ENCODE measurements at places on chromosomes 16 and 17.

DNA sequence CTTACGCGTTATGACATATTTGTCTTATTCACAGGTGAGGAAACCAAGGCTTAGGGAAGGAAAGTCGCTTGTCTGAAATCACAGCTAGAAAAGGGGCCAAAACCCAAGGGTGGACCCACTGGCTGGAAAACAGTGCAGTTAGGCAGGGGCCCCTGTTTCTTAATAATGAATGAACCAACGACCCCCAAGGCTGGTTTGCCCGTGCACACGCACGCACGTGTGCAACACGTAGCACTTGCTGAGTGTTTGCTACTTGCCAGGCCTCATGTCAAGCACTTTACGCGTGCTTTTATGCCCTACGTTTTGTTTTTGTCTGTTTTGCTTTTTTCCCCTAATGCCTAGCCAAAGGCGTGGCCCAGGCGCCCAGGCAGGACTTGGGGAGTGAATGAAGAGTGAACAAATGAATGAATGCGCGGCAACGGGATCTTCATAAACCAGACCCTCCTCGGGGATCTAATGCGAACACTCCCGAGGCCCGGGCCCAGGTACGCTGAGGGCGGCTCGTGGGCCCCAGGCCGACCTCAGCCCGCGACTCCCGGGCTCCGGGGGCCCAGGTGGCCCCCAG lies 571 bp upstream of the USP10 start:
- peak; percentile 14 for DNase-seq

DNA sequence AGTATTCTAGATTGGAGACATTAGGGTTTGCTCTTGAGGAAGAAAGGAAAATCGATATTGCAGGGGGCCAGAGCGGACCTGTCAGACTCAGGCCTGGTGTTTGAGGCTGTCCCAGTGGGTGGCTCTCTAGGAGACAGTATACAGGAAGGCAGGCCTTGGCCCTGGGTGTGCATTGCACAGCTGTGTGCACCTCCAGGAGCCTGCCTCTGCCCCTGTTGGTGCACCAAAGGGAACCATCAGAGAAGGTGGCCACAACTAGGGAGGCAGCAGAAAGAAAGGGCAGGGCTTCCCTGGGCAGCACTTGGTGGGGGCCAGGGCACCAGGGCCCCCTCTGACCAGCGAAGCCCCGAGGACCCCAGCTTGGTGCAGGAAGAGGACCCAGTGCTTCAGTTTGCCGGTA lies 188.0 kb downstream of the NTN1 start:
- DNase-seq = no peak

DNA sequence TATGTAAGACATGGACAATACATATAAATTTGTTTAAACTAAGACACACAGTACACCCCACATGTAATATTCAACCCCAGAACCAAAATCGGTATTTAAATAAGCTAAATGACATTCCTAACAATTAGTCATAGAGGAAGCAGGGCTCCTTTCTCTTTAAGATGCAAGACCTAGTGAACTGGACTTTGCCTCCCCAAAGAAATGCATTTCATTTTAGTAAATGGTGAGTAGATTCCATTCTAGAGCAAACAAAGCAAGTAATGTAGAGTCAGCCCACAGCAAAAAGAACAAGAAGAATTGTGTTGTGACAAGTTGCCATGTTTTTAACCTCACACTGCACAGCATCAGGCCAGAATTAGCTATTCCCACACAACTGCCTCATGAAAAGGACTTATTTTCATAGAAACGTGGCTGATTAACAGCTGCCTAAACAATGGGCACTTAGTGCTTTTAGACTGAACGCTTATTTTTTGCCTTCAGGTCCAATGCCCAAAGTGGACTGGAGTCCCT lies 14.4 kb downstream of the DNAJC7 start:
- DNase-seq = no peak

- peak; percentile 67 for DNase-seq
Measured at GRCh38 chr16:23435500-23435899, 17.5 kb downstream of the COG7 start.

DNA sequence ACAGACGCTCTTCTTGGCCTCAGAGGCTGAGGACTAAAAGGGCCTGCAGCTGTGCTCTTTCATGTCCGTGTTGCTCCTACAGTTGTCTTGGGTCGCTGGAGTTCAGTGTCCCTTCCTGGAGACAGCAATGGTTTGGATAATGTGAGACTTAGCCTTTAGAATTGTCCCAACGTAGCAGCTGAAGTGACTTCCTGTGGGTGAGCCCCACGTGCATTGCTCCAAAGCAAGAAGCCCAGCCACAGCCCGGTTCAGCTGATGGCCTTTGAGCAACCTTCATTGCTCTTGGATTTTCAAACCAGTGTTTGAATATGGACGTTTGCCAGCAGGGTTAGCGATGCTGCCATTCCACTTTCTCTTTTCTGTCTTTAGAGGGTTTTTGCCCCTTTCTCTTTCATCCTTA lies 19.7 kb downstream of the TMEM11 start:
- no peak for DNase-seq

DNA sequence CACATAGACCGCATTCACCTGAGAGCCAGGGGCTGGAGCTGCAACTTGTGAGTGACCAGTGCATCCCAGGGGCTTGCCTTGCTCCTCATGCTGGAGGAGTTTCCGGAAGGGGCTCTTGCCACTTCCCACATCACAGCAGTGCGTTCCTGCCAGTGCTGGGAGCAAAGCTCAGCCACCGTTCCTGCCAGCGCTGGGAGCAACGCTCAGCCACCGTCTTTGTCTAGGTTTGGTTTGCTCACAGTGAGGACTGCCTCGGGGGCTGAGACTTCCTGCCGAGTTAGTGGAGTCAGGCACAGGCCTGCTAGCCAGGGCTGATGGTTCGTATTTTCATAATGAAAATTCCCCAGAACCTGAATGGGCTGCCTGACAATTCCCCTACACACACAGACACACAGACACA lies 5.4 kb upstream of the CHRNE start:
- DNase-seq = no peak

DNA sequence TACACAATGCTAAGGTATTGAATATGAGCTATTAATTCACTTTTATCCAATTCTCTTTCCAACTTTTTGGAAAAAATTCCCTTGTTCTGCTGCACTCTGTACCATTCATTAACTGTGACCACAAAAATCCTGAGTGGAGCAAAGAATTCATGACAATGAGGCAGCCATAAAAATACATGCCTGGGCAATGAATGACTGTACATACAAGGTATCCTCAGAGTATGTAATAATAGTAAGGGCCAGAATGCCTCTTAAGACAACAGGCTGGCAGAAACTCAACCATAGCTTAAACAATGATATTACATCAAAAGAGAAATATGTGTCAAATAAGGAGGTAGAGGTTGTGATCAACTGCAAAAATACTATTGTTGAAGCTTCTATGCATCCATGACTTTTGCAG lies 74.7 kb upstream of the CA10 start:
- DNase-seq = no peak

GRCh38 chr17:17937201-17937853 lies 34.9 kb downstream of the TOM1L2 start:
- DNase-seq = no peak

DNA sequence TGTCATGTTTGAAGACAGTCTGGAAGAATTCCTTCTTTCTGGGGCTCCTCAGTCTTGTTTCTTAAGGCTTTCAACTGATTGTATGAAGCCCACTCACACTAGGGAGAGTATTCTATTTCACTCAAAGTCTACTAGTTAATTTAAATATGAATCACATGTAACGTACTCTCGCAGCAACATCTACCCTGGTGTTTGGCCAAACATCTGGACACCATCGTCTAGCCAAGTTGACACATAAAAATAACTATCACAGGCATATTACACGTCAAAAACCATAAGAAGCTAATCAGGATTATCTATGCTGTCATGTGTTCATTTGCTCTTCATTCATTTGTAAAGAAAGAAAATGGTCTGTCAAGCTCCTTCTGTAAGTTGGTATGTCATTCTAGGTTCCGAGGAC lies 787.4 kb downstream of the KCNJ2 start:
- DNase-seq = no peak

GRCh38 chr17:80898716-80899115 lies 92.9 kb upstream of the CHMP6 start:
- no peak for DNase-seq

DNA sequence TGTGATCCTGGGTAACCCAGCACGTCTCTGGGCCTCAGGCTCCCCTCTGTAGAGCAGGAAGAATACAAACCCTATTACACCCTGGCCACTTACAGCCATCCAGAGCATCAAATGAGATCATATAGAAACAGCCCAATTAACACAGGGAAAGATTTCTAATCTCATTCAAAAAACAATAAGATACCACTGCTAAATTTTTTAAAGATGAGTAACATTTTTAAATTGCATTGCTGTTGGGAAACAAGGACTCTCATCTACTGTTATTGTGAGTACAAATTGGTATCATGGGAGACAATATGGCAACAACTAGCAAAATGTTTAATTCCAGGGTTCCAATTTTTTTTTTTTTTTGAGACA lies 41.1 kb downstream of the SRL start:
- no peak for DNase-seq

- DNase-seq = peak; percentile 7
Measured at GRCh38 chr16:82368041-82368440, 198.0 kb upstream of the MPHOSPH6 start.

DNA sequence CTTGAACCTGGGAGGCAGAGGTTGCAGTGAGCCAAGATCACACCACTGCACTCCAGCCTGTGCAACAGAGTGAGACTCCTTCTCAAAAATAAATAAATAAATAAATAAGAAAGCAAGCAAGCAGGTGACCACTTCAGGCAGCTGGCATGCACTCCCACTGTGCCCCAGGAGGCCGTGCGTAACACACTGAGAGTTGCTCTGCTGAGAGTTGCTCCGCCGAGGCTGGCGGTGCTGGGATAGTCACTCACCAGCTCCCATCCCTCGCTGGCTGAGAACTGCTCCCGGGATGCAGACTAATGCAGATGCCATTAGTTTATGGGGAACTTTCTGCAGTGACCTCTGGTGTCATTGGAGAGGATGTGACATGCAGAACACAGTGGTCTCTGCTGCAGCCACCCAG lies 105.7 kb upstream of the PLCG2 start:
- no peak for DNase-seq

DNA sequence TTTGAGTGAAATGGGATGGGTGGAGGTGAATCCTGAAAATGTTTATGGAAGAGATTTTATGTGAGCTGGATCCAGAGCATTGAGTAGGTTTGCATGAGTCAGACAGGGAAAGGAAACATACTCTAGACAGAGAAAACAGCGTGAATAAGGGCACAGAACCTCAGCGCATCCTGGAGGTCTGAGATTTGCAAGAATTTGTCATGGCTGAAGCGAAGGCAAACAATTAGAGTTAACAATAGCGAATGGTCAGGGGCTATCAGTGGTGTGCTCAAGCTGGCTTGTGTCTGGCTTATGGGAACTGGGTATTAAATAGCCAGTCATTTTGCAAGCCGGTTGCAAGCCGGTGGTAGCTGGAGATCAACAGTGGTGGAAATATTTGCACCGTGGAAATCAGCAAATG lies 36.4 kb downstream of the MAP2K6 start:
- DNase-seq = no peak

- DNase-seq = no peak
Measured at GRCh38 chr17:74380086-74380958, 13.0 kb downstream of the GPR142 start.

DNA sequence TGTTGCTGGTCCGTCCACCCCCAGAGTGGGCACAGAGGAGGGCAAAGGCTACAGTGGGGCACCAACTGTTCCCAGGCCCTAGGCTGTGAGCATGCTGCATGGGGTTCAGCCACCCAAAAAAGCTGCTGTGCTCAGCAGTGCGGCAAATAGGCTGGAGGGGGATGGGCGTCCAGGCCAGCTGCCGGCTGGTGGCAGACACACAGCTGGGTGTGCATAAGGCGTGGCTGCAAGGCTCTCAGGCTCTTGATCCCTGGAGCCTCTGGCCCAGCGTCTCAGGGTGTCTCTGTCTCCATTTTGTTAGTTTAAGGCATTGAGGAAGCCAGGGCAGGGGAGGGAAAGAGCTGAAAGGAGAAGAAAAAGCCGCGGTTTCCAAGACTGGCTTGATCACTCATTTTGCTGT lies 8.8 kb downstream of the RPL19 start:
- no peak for DNase-seq

- no peak for DNase-seq
Measured at GRCh38 chr16:11781773-11782172, 15.3 kb downstream of the ZC3H7A start.

- no peak for DNase-seq
Measured at GRCh38 chr16:47254756-47255155, 111.0 kb upstream of the NETO2 start.

DNA sequence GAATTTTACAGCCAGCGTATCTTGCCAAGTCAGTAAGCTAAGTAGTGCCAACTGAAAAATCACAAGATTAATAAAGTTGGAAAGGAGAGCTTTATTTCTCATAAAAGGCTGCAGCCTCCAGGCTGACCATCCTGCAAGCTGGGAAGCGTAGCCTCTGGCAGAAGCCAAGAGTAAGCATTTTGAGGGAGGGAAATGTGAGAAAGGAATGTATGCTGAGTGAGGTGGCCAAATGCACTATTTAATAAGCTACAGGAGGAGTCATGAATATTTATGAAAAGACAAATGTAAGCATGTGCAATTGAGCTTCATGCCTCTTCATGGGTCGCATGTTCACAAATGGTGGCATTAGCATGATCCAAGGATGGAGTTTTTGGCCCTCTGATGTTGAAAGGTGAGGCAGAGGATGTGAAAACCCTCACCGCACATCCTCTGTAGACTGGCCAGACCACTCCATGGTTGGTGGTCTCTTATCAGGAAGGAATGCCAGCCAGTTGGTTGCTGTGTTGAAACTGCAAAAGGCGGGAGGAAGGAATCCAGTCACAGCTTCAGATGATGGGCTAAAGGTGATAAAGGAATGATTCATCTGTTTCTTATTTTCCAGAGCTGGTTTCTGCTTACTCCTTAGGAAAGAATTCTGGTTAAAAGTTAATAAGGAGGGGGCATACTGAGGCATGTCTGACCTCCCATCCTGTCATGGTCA lies 9.2 kb downstream of the KRT33B start:
- DNase-seq = no peak

DNA sequence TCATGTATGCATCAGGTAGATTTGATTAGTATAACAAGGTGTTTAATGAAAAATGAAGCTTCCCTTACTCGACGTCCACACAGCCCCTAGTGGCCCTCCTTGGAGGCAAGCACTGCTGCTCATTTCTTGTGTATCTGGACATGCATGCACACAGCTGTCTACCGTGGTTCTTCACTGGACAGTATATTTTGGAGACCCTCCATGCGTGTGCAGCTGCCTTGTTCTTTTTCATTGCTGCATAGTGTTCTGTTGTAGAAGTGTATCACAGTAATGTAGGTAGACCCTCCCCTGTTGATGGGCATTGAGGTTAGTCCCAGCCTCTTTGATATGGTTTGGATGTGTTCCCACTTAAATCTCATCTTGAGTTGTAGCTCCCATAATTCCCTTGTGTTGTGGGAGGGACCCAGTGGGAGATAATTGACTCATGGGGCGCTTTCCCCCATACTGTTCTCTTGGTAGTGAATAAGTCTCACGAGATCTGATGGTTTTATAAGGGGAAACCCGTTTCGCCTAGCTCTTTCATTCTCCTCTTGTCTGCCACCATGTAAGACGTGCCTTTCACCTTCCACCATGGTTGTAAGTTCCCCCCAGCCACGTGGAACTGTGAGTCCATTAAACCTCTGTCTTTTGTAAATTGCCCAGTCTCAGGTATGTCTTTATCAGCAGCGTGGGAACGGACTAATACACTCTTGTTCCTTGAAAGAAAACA lies 6.3 kb downstream of the CMIP start:
- DNase-seq = no peak

- no peak for DNase-seq
Measured at GRCh38 chr17:78323826-78324390, 36.0 kb downstream of the SOCS3 start.

GRCh38 chr16:78022347-78023060 lies at the start of gene CLEC3A:
CLEC3A (plus strand) TSS chr16:78022548; CDS start chr16:78022627, 79 bp downstream.
- no peak for DNase-seq

GRCh38 chr16:50326835-50327465 lies 41.8 kb downstream of the BRD7 start:
- peak; percentile 86 for DNase-seq

- DNase-seq = no peak
Measured at GRCh38 chr17:82696916-82697807, 1.3 kb downstream of the RAB40B start.
